ENCODE measurements at places on chromosomes 6 and 20.
A peak's percentile ranks its signal among the peaks of the same experiment; 100 is the strongest.

DNA sequence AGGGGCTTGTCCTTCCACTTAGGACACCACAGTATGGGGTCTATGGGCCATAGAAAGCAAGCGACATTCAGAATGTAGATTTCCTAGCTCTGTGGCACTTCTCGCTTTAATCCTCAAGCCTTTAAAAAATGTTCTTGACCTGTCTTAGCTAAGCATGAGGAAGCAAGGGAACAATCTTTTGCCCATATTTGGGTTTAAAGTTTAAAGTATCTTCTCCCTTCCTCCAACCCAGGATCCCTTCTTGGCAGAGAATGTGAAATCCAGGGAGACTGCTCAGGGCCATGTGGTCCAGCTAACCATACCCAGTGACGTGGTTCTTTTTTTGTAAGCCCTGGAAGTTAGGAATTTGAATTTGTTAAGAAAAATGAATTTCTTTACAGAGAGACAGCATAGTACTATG, 289.9 kb downstream of the BTBD9 start:
- DNase-seq, result no peak

DNA sequence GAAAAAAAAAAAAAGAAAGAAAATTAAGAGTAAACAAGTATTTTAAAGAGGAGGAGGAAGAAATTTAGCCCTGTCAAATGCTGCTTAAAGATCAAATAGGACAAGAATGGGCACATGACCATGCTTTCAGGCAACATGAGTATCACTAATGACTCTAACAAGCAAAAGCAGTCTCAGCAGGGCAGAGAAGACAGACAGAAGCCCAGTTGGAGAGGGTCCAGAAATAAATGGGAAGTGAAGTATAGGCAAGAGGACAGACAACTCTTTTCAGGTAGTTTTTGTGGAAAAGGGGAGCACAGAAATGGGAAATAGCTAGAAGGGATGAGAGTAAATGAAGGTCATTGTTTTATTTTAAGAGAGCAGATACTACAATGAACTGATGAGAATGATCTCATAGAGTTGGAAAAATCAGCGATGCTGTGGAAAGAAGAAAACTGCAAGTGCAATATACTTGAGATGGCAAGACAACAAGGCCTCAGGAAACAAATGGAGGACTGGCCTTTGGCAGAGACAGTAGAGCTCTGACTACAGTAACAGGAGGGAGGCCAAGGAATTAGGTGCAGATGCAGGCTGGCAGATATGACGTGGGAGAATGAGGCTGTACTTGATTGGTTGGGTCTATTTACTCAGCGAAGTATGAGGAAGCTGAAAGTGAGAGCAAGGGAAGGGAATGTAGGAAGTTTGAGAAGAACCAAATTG, 40.3 kb downstream of the KIF6 start:
- DNase-seq, result no peak

- DNase-seq, result peak; percentile 31
Observed at GRCh38 chr6:85449388-85449817, 480 bp upstream of the NT5E start.

GRCh38 chr6:132567566-132567965, 2.6 kb upstream of the TAAR6 start:
- no peak for DNase-seq

GRCh38 chr20:3199976-3200755, 4.3 kb downstream of the DDRGK1 start:
- DNase-seq, result no peak

DNA sequence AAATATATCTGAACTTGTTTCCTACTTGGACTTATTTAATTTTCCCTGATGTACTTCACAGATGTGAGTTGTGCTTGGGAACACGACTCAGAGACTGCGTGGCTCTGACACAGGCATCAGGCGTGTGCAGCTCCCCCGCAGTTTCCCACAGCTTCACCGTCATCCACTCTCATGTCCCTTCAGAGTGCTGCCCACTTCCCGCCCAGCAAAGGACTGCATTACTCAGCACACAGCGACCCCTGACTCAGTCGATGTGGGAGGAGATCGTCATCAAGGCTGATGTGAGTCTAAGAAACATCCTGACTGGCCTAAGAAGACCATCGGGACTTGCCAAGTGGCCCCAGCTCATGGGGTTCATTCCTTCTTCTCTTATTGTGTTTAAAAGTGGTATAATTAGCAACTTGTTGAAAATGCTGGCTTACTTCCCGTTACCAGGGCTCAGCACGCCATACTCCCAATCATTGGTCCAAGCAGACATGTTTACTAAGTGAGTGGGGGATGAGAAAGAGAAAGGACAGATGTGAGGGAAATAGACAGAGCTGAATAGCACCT, 539.4 kb upstream of the JARID2 start:
- DNase-seq, result peak; percentile 46

GRCh38 chr6:4640139-4640538, 136.1 kb upstream of the CDYL start:
- DNase-seq, result no peak

- no peak for DNase-seq
Observed at GRCh38 chr6:37550191-37550831, 50.6 kb upstream of the CCDC167 start.

DNA sequence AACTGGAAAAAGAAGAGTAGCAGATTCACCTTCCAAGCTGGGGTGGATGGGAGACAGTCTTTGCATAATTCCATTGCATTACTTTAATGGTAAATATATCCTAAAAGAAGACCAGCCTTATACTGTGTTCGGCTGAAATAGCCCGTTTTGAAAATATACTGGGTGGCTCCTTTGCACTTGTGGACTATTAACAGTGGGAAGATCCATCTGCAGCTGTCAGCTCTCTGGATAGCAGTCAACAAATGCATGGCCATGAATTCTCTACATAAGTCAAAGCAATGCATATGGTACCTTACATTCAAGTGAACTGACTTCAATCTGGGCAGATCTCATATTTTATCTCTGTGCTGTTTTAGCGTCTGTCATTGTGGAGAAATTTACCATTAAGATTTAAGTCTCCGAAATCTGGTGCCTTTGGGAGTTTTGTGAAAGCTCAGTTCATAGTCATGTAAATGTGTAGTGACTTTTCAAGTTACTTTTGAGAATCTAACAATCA, 400.6 kb upstream of the RNF217 start:
- DNase-seq, result no peak

DNA sequence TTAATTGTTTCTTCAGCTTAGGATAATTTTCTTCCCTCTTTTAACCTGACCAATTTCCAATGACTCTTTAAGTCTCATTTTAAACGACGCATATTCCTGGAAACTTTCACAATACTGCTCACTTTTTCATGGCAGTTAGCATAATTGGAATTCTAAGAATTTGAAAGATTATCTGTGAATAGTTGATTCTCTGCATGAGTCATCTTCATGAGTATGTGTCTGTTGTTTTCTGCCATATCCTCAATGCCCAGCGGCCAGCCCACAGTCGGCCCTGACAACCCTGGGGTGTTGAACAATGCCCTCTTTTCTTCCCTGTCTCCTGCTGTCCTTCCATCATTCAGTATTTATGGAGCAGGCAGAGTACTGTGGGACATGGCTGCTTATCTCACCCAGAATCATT, 554.2 kb downstream of the CDH26 start:
- no peak for DNase-seq

DNA sequence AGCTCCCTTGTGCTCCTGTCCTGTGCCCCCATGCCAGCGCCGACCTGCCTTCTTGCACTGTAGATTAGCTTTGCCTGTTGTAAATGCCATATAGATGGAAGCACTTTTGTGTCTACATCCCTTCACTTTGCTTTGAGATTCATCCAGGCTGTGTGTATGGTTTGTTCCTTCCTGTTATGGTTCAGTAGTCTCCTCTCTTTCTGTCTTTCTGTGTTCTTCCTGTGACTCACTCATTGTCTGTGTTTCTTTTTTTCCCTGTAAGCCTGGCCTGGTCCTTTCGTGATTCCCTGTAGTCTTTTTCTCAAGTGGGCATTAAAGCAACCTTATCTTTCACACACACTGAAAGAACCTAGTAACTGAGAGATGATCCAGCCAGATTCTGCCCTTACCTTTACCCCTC, 66.6 kb downstream of the JARID2 start:
- DNase-seq, result no peak

DNA sequence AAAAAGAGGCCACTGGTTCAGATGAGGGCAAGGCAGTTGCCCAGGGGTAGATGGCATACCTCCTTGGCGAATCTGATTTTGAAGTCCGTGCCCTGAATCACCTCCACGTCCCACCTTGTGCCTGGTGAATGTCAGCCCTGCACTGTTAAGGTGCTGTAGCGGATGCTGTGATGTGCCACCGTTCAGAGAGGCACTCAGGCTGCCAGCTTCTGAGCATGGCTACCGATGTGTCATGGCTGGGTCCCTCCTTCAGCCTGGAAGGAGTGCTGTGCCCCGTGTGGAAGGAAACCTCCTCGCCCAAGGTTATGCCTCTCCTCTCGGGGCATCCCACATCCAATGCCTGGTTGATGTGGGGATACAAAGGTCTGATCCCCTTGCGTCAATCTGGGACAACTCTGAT, 43.6 kb downstream of the UST start:
- no peak for DNase-seq

- DNase-seq, result no peak
Observed at GRCh38 chr6:8337147-8337546, 98.2 kb downstream of the SLC35B3 start.

DNA sequence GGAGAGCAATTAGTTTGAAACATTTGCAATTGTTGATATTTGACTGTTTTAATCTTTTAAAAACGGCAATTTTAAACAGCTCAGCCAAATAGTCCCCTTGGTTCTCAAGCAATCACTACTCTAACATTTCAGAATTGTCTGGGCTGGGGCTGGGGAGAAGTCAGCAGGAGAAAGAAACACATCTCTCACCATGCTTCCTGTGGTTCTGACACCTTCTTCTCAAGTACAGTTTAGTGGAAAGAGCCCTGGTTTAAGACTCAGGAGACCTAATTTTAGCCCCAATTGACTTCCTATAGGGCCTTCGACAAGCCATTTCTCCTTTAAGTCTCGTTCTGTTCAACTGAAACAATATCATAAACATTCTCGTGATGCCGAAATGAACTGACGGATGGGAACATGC, 168.4 kb upstream of the CDYL start:
- DNase-seq, result peak; percentile 21

DNA sequence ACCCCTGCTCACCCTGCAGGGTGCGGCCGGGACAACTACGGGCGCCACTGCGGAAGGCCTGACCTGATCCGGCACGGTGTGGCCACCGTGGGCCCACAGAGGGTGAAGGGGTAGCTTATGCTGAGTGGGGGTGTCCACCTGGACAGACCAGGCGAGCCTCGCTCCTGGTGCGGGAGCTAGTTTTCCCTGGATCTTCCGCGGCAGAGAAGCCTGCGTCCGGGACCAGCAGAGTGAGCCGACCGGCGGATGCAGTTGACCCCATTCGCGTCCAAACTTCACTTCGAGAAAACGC, 38.2 kb downstream of the NCR2 start:
- no peak for DNase-seq

- no peak for DNase-seq
Observed at GRCh38 chr20:40144581-40144980, 544.5 kb downstream of the MAFB start.

GRCh38 chr20:48772183-48772976, 55.4 kb downstream of the PREX1 start:
- no peak for DNase-seq

- no peak for DNase-seq
Observed at GRCh38 chr6:82072751-82073150, 174.8 kb downstream of the IBTK start.

GRCh38 chr6:68343901-68344300, 291.2 kb upstream of the ADGRB3 start:
- peak; percentile 27 for DNase-seq

DNA sequence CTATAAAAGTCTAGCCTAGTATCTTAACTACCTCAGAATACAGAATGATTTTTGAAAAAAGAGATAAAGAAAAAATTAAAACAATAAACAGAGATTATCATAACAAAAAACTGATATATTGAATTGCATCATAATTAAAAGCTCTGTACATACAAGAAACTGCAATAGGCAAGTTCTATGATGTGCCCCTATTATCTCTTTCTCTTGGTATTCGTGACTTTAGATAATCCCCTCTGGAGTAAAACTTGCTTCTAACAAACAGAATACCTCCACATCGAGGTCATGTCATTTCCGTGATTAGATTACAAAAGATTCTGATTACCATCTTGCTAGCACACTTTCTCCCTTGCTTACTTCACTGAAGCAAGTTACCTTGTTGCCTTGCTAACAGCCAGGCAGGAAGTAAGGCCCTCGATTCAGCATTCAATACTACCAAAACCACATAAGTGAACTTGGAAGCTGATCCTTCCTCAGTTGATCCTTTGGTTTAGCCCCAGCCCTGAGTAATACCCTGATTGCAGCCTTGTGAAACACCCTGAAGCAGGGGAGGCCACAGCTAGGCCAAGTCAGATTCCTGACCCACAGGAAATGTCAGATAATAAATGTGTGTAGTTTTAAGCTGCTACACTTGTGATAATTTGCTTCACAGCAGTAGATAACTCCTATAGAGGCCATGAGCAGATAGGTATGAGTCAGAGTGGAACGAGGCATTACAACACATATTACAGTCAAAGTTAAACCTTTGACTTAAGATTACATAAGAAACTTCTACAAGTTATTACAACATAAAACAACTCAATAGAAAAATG, 53.7 kb upstream of the TMX4 start:
- peak; percentile 6 for DNase-seq

DNA sequence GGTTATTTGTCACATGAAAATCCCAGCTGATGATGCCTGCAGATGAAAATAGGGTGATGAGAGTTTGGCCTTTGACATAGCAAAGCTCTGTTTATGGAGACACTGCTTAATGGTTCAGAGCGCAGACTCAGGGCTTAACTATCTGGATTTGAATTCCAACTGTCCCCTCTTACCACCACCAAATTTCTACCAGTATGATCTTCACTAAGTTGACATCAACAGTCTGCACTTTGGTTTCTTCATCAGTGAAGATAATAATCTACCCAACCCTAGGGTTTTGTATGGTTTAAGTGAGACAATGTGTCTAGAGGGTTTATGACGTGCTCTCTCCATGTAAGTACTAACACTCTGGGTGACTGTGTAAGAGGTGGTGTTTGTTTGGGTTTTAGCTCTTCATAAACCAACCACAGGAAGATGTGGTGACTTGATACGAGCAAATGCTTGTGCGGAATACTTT, 151.4 kb upstream of the TNFAIP3 start:
- peak; percentile 67 for DNase-seq

- DNase-seq, result no peak
Observed at GRCh38 chr6:133886104-133886775, 2.7 kb upstream of the TCF21 start.

DNA sequence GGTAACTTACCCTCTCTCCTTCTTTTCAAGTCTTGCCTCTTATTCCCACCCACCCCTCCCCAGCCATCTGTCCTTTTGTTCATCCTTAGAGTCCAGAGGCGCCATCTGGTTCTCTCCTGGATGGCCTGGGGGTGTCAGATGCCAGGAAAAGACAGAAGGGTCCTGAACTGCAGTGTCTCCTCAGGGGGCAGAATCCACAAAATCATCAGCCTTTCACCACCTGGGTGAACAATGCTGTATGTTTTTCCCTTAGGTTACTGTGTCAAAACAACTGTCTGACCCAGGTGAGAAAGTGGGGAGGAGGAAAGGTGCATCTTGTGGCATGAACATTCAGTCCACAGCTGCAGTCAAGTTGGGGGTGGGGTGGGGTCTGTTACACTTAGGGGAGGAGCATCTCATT, 47.9 kb upstream of the FYN start:
- DNase-seq, result no peak

- no peak for DNase-seq
Observed at GRCh38 chr6:126056355-126057004, 70.1 kb downstream of the TRMT11 start.

- DNase-seq, result no peak
Observed at GRCh38 chr6:53645859-53646258, 19.7 kb downstream of the KLHL31 start.

GRCh38 chr6:148827416-148828045, 80.7 kb downstream of the UST start:
- DNase-seq, result no peak
